Daoy (cell line): ENCODE measurements at places on chromosomes 6 and 20. TPM values are rescaled to one million over a fixed set of nuclear protein-coding genes. Genes with fewer than 3 reads are reported as not detected.

The SLC22A7 gene
- total RNA-seq, result not detected in 2 replicates

- no peak for DNase-seq
These were observed 144.7 kb downstream of the MYB start for GRCh38 chr6:135325624-135326424.

GRCh38 chr6:108127826-108128225, 38.0 kb upstream of the NR2E1 start:
- peak; percentile 46 for DNase-seq

DNA sequence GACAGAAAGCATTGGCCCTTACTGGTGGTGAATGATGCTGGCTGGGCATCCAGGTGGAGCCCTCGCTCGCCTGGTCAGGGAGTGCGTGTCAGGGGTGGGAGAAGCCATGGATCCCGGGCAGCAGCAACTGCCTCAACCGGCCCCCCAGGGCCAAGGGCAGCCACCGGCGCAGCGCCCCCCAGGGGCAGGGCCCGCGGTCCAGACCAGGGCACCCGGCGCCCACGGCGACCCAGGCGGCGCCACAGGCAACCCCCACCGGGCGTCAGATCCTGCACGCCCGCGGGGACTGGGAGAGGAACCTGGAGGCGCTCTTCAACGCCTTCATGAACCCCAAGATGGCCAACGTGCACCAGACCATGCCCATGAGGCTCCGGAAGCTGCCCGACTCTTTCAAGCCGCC, 101.7 kb upstream of the SAMD5 start:
- no peak for DNase-seq

DNA sequence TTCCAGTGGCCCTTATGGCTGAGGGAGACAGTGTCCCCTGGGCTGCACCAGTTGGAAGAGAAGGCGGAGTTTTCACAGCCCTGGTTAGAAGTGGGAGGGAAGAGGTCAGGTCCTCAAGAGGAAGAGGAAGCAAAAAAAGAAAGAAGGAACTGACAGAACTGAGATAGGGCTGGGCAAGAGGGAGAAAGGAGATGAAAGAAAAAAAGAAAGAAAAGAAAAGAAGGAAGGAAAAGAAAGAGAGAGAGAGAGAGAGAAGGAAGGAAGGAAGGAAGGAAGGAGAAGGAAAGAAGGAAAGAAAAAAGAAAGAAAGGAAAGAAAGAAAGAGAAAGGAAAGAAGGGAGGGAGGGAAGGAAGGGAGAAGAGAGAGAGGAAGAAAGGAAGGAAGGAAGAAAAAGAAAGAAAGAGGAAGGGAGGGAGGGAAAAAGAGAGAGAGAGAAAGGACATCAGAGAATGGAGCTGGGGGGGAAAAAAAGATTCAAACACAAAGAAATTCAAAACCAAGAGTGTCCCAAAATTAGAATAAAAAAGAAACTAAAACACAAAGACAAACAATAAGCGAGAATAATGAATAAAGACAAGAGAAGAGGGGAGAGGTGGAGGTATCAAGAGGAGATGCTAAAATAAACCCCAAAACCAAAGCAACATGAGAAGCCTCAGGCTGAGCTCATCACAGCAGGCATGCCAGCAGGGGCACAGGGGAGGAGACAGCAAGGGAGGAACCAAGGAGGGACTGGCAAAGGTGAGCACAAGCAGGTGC, 5.3 kb upstream of the FUCA2 start:
- DNase-seq, result no peak

DNA sequence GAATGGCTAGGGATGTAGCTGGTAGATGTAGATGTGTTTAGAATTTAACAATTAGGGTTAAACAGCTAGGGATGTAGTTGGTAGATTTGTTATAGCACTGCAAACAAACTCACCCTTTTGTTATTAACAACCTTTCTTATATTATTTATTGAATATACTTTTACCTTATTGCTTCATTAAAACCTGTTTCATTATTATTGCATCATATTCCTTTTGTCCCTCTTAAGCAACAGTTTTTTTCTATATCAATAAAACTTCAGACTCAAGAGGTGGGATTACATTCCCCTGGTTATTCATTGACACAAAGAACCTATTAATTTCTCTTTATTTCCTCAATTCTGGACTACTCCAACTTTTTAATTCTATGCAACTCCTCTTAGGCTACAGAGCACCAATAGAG, 661.2 kb downstream of the EYS start:
- DNase-seq, result no peak
